ENCODE measurements at places on chromosomes 6 and 20. TPM values are rescaled to one million over a fixed set of nuclear protein-coding genes. Genes with fewer than 3 reads are reported as not detected.

GRCh38 chr6:31831350-31832215 lies 4.0 kb downstream of the HSPA1B start:
- peaks cover 3% of the 10 kb centered on the region for H3K4me1 ChIP-seq
- H3K27me3 ChIP-seq: no peaks in the 10 kb centered on the region
- H3K36me3 ChIP-seq: no peaks in the 10 kb centered on the region
- H3K4me3 ChIP-seq: no peak overlapping the region

DNA sequence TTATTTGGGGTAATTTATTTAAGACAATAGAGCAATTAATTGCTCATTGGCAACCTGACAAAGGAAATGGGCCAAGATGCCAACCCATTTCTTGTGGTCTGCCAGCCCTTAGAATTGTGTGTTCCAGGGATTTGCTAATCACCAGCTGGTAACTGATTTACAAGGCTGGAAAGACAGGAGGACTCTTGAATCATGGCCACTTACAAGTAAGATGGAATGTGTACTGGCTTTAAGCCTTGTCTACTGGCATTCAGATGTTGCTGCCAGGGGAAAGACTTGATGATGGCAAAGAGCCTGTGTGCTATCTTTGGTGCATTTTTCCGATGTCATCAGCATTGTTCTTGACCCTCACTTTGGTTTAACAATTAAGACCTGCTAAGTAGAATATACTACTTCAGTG lies 91.0 kb downstream of the BCKDHB start:
- H3K4me1 ChIP-seq: no peaks in the 10 kb centered on the region
- no peak overlapping the region for H3K4me3 ChIP-seq
- no peaks in the 10 kb centered on the region for H3K27me3 ChIP-seq

GRCh38 chr6:138545621-138545980 lies 46.3 kb upstream of the NHSL1 start:
- H3K4me3 ChIP-seq: peak overlapping the region; percentile 34
- H3K4me1 ChIP-seq: peaks cover 9% of the 10 kb centered on the region
- H3K27me3 ChIP-seq: no peaks in the 10 kb centered on the region
- no peaks in the 10 kb centered on the region for H3K36me3 ChIP-seq
- H3K27ac ChIP-seq: peak overlapping the region; percentile 92

DNA sequence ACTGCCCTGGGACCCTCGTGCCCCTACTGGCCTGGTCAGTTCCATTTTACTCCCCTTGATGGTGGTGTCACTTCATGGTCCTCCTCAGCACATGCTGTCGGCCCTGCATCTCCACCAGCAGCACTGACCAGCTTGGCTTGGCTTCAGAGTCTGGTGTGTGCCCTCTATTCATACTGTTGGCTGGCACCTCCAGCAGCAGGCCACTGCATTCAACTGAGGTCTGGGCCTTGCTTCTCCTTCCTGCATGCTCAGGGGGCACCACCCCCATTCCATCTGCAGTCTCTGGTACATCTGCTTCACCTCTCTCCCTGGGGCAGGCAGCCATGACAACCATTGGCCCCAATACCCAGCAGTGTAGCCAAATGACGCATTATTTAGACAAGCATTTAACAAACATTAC lies 155.9 kb downstream of the SLC24A3 start:
- peaks cover 2% of the 10 kb centered on the region for H3K4me1 ChIP-seq
- no peaks in the 10 kb centered on the region for H3K27me3 ChIP-seq

DNA sequence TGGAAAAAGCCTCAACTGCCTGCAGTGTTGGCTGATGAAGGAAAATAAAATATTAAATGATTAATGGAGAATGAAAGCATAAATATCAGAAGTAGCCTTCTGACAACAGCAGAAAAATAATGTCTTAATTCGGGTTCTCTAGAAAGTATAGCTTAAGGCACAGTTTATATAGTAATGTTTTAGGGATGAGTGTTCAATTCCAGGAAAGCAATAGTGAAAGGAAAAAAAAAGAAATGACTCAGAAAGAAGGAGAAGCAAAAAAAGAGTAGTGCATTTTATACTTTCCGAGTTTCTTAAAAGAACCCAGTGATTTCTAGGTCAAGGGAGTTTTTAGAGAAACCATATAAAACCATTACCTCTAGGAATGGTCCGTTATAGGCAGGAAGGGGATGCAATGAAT lies 137.3 kb downstream of the HTR1B start:
- H3K36me3 ChIP-seq: no peaks in the 10 kb centered on the region
- DNase-seq: no peak
- no peak overlapping the region for H3K27ac ChIP-seq
- H3K27me3 ChIP-seq: no peaks in the 10 kb centered on the region
- no peaks in the 10 kb centered on the region for H3K4me1 ChIP-seq

DNA sequence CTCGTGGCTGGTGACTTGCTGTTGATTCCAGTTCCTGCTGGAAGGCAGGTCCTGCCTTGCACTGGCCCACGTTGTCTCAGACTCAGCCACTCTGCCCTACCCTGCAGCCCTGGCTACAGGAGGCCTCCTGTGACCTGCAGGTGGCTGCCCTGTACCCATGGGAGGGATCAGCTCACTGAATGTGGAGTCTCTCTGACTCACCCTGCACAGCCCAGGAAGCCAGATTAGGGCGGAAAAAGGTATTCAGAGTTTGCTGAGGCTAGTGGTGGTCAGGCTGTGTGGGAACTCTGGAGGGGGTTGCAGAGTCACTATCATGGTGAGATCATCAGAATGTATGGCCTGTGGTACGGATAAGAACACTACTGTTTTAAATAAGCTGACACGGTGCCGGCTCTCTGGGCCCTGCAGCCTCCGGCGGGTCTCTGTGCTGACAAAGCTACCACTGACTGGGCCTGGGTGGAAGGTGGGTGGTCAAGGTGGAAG lies 24.7 kb upstream of the PYGB start:
- H3K4me3 ChIP-seq: no peak overlapping the region
- peak overlapping the region; percentile 12 for H3K27ac ChIP-seq
- peaks cover 9% of the 10 kb centered on the region for H3K4me1 ChIP-seq
- no peaks in the 10 kb centered on the region for H3K27me3 ChIP-seq

DNA sequence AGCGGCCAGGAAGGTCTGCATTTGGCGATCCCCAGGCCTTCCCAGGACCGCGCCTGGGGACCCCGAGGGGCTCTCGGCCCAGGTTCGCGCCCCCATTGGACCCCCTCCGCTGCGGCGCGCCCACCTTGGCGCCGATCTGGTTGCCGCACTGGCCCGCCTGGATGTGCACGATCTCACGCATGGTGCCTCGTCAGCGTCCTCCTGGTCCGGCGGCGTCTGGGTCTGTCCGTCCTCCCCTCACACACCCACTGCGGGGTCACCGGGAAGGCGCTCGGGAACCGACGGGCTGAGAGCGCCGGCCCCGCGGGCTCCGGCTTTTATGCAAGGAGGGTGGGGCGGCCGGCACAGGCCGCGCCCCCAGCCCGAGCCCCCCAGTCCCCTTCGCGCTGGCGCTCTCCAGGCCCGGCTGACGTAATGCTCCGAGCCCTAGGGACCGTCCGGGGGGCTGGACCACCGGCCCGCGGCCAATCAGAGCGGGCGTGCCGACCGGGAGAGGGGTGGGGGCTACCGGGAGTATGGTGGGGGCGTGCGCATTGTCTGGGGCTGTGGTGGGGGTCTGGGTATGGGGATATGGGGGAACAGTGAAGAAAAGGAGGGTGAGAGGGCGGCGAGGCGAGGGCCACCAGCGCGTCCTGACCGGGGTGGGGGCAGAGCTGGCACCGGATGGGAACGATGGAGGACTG lies at the start of gene TUBB2B:
TUBB2B (minus strand) TSS at position 291 of the 683 bp plus-strand sequence; CDS start at position 181, 110 bp downstream.
- H3K4me3 ChIP-seq: no peak within 1 kb of the TSS
- H3K27ac ChIP-seq: no peak within 1 kb of the TSS
- peaks cover 54% of the 10 kb centered on the region for H3K4me1 ChIP-seq
- H3K36me3 ChIP-seq: no peaks in the 10 kb centered on the region
- H3K27me3 ChIP-seq: peaks cover 37% of the 10 kb centered on the region

GRCh38 chr6:43842231-43842794 lies 72.3 kb downstream of the VEGFA start:
- H3K27ac ChIP-seq: no peak overlapping the region
- no peaks in the 10 kb centered on the region for H3K4me1 ChIP-seq
- no peak overlapping the region for H3K4me3 ChIP-seq
- H3K27me3 ChIP-seq: no peaks in the 10 kb centered on the region
- DNase-seq: no peak

GRCh38 chr6:96013531-96013930 lies 2.2 kb upstream of the FUT9 start:
- H3K27me3 ChIP-seq: peaks cover 32% of the 10 kb centered on the region

- no peaks in the 10 kb centered on the region for H3K36me3 ChIP-seq
- H3K27ac ChIP-seq: no peak overlapping the region
- H3K4me3 ChIP-seq: no peak overlapping the region
- no peak for DNase-seq
- peaks cover 22% of the 10 kb centered on the region for H3K4me1 ChIP-seq
Measured at GRCh38 chr6:43987838-43988439, 139.3 kb downstream of the MRPL14 start.

- no peaks in the 10 kb centered on the region for H3K27me3 ChIP-seq
- H3K27ac ChIP-seq: no peak overlapping the region
- H3K4me1 ChIP-seq: peaks cover 5% of the 10 kb centered on the region
Measured at GRCh38 chr6:33380272-33380981, 11.2 kb upstream of the KIFC1 start.

DNA sequence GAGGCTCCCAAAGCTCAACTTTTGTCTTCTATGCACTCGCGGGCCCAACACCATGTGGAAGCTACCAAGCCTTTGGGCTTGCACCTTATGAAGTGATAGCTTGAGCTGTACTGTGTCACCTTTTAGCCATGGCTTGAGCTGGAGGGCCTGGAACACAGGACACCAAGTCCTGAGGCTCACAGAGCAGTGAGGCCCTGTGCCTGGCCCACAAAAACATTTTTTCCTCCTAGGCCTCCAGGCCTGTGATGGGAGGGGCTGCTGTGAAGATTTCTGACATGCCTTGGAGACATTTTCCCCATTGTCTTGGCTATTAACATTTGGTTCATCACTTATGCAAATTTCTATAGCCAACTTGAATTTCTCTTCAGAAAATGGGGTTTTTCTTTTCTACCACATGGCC lies 96.5 kb downstream of the MMUT start:
- no peaks in the 10 kb centered on the region for H3K36me3 ChIP-seq
- H3K27ac ChIP-seq: no peak overlapping the region
- H3K4me1 ChIP-seq: no peaks in the 10 kb centered on the region
- no peak for DNase-seq
- H3K27me3 ChIP-seq: no peaks in the 10 kb centered on the region

The NEURL2 gene
- total RNA-seq: 8.3 TPM

The CLIC5 gene
- total RNA-seq: 65.4 TPM

Data from lung (tissue), 17 donors.